ENCODE measurements at places on chromosomes 7 and 10.
A peak's percentile ranks its signal among the peaks of the same experiment; 100 is the strongest.

DNA sequence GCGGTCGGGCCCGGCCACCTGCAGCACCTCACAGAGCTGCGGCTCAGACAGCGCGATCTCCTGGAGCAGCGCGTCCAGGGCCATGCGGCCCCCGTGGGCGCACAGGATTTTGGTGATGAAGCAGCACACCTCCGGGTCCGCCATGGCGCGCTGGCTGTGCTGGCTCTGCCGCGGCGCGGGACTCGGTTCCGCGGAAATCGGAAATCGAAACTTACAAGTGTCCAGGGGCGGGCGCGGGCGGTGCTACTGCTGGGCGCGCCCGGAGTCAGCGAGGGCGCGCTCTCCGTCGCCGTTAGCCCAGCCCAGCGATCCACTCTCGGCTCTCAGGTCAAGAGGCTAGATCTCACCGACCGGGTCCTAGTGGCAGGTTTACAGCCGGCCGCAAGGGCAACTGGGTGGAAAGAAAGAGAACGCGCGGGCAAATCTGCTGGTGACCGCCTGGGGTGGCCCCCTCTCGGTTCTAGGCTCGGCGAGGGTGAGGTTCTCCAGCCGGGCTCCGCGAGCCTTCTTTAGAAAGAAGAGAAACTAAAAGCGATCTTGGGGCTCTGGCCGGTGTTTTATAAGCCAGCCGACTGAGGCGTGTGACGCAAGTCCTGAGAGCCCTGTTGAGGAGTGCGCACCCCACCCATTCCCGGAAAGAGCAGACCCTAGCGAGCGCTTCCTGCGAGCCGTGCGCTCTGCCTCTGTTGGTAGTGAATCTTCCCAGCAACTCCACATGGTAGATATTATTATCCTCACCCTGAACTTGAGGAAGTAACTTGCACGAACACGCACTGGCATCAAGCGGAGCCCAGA is at the start of gene ZC3HAV1:
ZC3HAV1 (minus strand) TSS at position 533 of the 795 bp plus-strand sequence; CDS start at position 144, 389 bp downstream.
- DNase-seq, result peak; percentile 62

DNA sequence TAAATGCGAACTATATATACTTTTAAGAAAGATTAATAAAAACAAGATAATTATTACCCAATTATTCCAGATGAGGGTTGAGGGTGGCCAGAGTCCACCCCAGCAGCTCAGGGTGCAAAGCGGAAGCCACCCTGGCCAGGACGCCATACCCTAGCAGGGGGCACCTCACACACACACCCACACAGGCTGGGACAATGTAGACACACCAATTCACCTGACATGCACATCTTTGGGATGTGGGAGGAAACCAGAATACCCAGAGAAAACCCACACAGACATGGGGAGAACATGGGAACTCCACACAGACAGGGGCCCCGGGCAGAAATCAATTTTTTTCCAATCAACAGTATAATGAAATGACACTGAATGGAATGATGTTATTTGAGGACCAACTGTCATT is 86.0 kb downstream of the RTKN2 start:
- DNase-seq, result no peak

GRCh38 chr10:12661671-12662070 is 312.3 kb downstream of the CAMK1D start:
- DNase-seq, result no peak

GRCh38 chr10:128048819-128049210 is 77.4 kb downstream of the MKI67 start:
- no peak for DNase-seq

DNA sequence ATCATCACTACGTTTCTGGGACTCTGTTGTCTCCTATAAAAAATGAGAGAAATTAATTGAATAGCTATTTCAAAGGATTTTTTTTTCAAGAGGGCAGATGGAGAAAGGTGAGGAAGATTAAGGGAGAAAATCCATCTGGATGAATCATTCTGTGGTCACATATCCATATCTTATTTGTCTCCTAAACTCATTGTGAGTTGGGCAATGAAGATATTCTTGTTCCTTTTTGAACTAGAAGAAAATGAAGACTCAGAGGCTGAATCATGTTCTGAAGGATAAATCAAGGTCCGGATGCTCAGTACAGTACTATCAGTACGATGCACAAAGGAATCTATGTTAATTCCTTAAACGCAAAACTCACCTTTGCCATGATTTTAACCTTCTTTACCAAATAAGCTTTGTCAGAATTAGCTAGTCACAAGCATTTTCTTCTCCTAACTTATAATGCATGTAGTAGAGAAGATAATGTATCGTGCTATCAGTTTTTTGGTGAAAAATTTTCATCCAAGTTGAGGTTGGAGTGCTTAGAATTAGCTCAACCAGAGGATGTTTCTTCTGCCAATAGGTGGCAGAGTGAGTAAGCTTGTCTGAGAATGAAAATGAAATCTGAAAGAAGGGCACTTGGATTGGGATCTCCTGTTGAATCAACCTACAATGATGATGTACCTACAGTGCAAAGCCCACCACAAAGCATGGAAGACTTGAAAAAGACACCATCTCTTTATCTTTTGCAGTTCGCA is 446.9 kb downstream of the KIF20B start:
- DNase-seq, result no peak

DNA sequence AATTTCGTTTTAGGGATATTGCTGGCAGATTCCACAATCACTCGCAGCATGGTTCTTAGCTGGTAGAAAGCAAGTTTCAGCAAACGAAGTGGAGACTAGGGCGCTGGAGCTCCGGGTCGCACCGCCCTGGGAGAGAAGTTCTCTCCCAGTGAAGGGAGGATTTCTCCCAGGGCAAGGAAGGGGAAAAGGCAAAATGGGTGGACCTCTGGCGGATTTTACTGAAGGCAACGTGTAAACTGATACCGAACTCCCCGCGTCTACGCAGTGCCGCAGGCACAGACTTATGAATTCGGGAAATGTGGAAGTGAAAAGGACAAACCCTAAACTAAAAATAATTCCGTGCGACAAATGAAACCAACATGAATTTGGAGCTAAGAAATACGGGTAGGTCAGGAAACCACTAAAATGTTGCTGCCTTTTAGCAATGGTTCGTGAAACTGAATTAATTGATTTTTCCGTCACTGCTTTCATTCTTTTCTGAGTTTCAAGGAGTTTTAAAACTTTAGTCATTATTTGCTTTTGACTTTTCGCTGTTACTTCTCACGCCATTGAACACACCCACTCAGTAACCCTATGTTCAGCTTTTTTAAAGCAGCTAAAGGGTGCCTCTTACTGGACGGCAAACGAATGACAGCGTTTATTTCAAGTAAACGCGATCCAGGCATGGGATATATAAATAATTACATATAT is at the start of gene MYOF:
MYOF (minus strand) TSS at position 190 of the 690 bp plus-strand sequence; CDS start at position 50, 140 bp downstream.
- no peak for DNase-seq

DNA sequence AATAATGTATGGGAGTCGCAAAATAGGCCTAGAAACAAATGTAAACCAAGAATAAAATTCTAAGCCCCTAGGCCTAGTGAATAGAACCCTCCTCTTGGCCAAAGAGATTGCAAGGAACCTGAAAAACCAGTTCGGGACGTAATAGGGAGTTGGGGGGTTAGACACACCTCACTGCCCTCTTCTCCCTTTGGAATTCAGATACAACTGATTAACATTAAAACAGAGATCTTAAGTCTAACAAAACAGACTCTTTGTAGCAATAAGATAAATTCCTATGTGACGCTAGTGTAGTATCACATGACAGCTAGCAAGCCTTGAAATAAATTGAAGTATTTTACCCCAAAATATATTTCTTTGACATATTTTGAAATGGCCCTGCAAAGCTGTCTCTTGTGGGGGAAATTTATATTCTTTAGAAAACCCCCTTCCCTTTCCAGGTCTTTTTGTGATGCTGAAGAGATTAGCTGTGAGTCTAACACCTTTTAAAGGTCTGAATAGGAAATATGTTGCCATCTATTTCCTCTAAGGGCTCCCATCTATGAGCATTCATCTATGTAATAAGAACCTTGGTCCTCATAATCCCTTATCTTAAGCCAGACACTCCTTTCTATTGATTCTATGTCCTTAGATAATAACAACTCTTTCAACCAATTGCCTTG is 623.4 kb upstream of the NRG3 start:
- no peak for DNase-seq

GRCh38 chr10:17023386-17024298 is 106.0 kb downstream of the CUBN start:
- no peak for DNase-seq

- DNase-seq, result no peak
These were observed 18.0 kb downstream of the NUDT5 start for GRCh38 chr10:12177642-12178041.

GRCh38 chr10:34933676-34934075 is 118.6 kb upstream of the PARD3 start:
- no peak for DNase-seq

DNA sequence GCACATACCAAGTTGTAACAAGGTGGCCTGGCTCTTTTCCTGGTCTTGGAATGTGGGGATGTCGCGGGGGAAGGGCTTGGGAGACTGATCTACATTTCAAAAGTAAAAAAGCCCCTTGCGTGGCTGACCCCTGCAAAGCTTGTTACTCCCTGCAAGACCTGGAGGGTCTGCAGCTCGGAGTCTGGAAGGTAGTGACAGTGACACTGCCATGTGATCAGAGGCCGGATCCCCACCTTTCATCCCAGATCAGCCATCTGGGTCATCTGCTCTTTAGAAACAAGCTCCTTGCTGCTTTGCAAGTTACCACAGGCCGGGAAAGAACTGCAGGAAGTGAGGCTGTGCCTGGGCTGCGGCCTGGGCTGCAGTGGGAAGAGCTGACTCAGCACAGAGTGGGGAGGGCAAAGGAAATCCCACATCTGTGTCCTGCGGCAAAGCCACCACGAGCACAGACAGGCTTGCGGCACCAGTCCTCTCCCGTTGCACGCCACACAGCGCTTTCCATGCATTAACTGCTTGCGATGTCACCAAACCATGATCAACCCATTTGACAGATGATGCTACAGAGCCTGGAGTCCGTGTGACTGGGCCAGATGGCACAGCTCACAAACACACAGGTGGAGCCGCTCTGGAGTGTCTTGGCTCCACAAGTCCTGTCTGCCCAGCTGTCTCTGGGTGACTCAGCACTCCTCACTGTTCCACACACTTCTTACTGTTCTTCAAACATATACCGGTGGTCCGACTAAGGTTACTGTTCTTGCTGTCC is 97.7 kb downstream of the SH3PXD2A start:
- DNase-seq, result no peak

DNA sequence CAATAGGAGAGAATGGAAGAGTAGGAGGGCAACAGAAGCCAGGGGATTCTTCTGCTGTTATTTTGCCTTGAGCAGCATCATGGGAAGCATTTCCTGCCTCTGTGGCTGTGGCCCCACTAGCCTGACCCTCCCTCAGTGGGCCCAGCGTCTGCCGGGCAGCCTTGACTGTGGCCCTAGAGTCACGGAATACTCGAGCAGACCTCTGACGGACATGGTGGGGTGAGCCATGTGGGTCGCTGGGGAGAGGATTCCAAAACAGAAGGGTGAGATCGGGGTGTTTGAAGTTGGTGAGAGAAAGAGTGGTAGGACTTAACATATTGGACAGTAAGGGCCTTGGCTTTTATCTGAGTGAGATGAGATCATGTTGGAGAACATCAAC is 8.3 kb upstream of the PRKAG2 start:
- no peak for DNase-seq

GRCh38 chr7:25391295-25391861 is 163.1 kb upstream of the NPVF start:
- DNase-seq, result no peak

DNA sequence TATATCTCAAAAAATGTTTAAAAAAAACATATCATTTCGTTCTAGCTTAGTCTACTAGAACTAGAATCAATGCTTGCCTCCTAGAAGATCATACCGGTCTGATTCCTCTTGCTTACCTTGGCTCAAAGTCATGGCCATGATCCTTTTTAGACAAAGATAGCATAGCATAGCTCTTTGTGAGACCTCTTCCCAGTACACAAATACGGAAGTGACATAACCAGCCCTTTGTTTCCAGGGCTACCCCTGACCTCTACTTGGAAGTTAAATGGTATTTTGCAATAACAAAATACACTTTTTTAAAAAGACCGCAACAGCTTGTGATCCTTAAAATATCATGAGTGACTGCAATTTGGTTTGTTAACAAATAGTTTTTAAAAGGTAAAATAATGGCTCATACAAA is 130.7 kb upstream of the NOBOX start:
- DNase-seq, result no peak

- no peak for DNase-seq
These were observed 28.1 kb downstream of the OAT start for GRCh38 chr10:124390471-124391187.

- no peak for DNase-seq
These were observed 596.0 kb upstream of the TPK1 start for GRCh38 chr7:145431834-145432233.

DNA sequence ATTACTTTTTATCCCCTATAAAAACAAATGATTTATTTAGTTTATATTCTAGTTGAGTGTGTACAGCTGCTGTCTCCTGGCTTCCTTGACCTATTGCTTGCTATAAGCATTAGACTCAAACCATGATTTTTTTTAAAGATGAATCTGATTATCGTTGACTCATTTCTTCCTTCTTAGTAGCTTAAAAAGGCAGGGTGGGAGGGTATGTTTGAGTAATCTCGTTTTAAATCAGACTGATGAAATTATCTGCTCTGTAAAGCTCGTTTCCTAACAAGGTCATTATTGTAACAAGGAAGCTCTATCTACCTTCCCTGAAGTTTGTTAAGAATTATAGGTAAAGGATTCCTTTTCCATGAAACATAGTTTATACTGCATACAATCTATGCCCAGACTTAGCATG is 276.3 kb upstream of the KCND2 start:
- DNase-seq, result no peak

DNA sequence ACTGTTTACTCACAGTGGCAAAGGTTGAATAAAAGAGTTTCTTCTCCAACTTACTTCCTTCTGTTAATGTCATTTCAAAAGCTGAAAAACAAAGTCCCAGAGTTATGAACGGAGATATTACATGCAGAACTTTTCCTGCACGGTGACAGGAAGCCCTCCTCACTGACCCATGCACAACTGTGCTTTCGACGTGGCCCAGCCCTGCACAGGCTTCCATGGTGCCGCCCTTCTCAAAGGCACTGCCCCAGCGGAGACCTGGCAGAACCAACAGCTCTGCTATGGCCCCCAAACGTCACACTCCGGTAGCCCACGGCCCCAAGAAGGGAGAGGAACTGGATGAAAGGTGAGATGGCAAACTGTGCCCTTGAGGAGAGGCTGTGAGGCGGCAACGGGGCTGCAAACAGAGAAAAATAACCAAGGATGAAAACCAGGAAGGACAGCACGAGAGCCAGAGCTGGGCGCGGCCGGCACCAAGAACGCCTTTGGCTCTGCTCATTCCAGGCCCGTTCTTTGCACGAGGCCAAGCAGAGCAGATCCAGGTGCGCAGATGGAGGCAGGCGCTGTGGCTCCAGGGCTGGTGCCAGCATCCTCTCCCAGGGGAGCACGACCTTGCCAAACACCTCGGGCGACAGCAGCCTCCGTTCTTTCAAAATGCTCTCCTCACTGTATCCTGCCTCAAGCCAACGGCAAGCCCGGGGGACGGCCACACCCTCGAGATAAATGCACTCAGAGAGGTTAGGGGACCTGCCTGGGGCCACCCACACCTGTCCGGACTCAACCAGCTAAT is 7.0 kb upstream of the FUOM start:
- no peak for DNase-seq

- DNase-seq, result no peak
These were observed 724.0 kb downstream of the GRID1 start for GRCh38 chr10:85642421-85643170.

Measured in hypothalamus (tissue), 51 donors.